ENCODE measurements at places on chromosomes 16 and 17. TPM values are rescaled to one million over a fixed set of nuclear protein-coding genes. Genes with fewer than 3 reads are reported as not detected.

NXN gene
- total RNA-seq = 0.24 TPM

C17orf113 gene
- total RNA-seq = 0.05 TPM

NPIPA3 gene
- total RNA-seq = 2.7 TPM

CHRNE gene
- total RNA-seq = 0.52 TPM

PDE6G gene
- total RNA-seq = 8.7 TPM

- peaks cover 10% of the 10 kb centered on the region for H3K27me3 ChIP-seq
- DNase-seq = no peak
- no peak overlapping the region for H3K4me3 ChIP-seq
- H3K4me1 ChIP-seq = peaks cover 24% of the 10 kb centered on the region
- peak overlapping the region; percentile 34 for H3K27ac ChIP-seq
- H3K36me3 ChIP-seq = peaks cover 3% of the 10 kb centered on the region
Observed at GRCh38 chr16:78098087-78098486, 1.4 kb upstream of the WWOX start.

GRCh38 chr16:53598511-53599275 is 95.7 kb upstream of the AKTIP start:
- H3K36me3 ChIP-seq = peaks cover 2% of the 10 kb centered on the region
- H3K4me3 ChIP-seq = no peak overlapping the region
- H3K4me1 ChIP-seq = no peaks in the 10 kb centered on the region
- no peak overlapping the region for H3K27ac ChIP-seq
- DNase-seq = no peak

- DNase-seq = no peak
- H3K27ac ChIP-seq = no peak overlapping the region
- no peaks in the 10 kb centered on the region for H3K27me3 ChIP-seq
- H3K4me3 ChIP-seq = no peak overlapping the region
- H3K36me3 ChIP-seq = no peaks in the 10 kb centered on the region
Observed at GRCh38 chr17:55763856-55764255, 13.0 kb downstream of the PCTP start.

DNA sequence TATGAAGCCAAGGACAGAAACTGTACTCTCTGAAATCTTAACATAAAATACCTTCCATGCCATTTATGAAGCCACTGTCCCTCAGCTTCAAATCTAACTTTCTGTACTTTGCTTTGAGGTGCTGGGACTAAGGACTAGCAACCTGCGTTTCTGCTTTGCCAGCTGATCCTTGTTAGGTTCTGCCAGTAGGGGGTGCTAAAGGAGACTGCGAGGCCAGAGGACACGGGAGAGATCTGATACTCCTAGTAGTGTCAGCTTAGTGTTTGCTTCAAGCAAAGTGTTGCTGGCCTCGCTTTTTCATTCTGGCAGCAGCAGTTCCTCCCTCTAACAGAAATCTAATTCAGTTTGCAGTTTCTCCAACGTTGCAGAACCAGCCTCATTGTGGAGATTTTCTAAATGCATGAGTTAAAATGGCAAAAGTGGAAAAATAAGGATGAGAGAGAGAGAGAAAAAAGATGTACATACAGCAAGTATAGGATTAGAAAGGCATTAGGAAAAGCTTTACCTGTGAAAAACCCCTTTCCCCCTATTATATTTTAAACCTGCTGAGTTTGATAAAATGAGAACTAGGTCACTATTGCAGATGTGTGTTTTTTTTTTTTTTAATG is 297.5 kb downstream of the CA10 start:
- H3K27me3 ChIP-seq = no peaks in the 10 kb centered on the region
- H3K4me3 ChIP-seq = no peak overlapping the region
- no peaks in the 10 kb centered on the region for H3K4me1 ChIP-seq
- DNase-seq = no peak
- no peaks in the 10 kb centered on the region for H3K36me3 ChIP-seq

DNA sequence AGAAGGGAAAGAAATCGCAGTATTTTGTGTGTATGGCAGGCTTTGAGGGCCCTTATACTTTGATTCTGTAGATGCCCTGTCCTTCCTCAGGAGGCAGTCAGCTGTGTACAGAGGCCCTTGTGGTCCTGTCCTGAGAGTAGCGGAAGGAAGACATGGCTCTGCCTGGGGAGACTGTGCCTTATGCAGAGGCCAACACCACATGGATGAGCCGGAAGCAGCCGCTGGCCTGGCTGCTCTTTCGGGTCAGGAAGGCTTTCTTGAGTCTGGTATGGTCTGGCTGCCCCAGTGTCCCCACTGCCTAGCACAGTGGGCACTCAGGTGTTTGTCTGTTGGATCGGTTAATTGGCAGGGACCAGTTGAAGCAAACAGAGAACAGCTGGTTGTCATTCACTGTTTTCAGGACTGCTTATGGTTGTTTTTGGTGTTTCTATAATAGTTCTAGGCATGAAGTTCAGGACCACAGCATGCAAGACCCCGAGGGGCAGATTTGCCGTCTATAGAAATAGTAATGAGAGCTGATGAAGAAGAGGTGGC is 12.4 kb downstream of the USP10 start:
- peaks cover 8% of the 10 kb centered on the region for H3K36me3 ChIP-seq
- H3K27me3 ChIP-seq = no peaks in the 10 kb centered on the region
- H3K27ac ChIP-seq = no peak overlapping the region
- H3K4me1 ChIP-seq = peaks cover 50% of the 10 kb centered on the region

DNA sequence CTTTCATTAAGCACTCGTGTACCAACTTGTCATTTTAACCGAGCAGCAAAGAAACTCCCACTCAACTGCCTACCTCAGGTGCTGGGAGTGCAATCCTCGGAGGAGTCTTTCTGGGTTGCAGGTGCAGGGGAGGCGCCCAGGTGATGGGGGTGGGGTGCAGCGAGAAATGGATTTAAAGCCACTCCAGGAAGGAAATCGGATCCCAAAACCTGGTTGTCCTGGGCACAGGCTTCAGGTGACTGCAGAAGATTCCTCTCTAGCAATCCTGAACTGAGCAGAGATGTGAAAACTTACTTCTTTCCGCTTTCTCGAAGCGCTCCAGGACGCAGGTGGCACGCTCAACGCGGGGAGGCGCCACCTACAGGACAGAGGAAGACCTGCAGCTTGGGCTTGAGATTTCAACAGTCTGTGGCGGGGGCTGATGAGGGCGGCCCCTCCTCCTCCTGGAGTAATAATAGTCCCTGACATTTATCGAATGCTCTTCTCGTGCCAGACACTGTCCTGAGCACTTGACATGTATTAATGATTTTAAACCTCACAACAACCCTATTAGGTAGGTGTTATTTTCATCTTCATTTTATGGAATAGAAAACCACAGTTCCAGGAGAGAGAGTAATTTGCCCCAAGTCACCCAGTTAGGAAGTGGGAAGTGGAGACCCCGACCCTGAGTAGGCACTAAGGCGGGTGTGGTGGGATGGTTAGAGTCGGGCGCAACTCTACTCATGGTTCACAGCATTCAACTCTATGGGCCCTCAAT is 27.2 kb upstream of the SKAP1 start:
- peak overlapping the region; percentile 11 for H3K27ac ChIP-seq
- H3K27me3 ChIP-seq = no peaks in the 10 kb centered on the region
- H3K36me3 ChIP-seq = peaks cover 4% of the 10 kb centered on the region
- DNase-seq = peak; percentile 69

DNA sequence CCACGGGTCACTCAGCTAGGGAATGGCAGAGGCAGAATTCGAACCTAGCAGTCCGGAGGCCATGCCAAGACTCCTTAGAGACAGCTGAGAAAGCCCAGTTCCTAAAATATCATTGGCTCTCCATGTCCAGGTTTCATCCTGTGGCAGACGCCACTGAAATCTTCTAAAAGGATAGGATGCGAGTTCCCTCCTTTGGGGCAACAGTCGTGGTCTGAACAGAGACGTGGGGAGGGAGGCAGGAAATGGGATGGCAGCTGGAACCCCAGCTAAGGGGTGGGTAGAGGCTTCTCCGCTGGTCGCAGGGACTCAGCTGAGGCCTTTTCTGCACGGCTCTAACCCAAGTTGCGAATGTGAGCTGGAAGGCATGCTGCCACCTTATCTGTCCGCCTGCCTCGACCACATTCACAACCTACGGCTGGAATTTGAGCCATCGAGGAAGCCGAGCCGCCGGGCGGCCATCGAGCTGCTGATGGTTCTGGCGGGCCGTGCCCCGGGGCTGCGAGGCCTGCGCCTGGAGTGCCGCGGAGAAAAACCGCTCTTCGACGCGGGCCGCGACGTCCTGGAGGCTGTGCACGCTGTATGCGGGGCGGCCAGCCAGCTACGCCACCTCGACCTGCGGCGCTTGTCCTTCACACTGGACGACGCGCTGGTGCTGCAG is 1.9 kb upstream of the HSF4 start:
- peaks cover 5% of the 10 kb centered on the region for H3K36me3 ChIP-seq
- H3K27ac ChIP-seq = peak overlapping the region; percentile 80
- no peak for DNase-seq
- H3K27me3 ChIP-seq = peaks cover 16% of the 10 kb centered on the region

DNA sequence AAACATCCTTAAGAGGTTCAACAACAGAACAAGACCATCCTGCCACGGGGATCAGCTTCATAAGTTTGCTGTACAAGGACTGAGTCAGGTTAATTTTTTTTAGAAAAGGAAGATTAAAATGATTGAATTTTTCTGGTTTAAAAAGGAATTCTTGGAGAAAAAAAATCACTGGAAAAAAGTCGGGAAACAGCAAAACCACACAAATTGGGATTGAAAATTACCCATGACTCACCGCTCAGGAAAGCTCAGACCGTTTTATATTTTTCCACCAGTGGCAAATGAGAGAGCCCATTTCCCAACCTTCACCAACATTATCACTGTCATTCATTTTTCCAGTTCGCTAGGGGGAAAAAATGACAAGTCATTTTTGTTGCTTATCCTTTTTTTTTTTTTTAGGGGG is 46.6 kb downstream of the MRM3 start:
- no peak for DNase-seq
- no peaks in the 10 kb centered on the region for H3K36me3 ChIP-seq
- no peak overlapping the region for H3K27ac ChIP-seq
- H3K4me3 ChIP-seq = no peak overlapping the region

DNA sequence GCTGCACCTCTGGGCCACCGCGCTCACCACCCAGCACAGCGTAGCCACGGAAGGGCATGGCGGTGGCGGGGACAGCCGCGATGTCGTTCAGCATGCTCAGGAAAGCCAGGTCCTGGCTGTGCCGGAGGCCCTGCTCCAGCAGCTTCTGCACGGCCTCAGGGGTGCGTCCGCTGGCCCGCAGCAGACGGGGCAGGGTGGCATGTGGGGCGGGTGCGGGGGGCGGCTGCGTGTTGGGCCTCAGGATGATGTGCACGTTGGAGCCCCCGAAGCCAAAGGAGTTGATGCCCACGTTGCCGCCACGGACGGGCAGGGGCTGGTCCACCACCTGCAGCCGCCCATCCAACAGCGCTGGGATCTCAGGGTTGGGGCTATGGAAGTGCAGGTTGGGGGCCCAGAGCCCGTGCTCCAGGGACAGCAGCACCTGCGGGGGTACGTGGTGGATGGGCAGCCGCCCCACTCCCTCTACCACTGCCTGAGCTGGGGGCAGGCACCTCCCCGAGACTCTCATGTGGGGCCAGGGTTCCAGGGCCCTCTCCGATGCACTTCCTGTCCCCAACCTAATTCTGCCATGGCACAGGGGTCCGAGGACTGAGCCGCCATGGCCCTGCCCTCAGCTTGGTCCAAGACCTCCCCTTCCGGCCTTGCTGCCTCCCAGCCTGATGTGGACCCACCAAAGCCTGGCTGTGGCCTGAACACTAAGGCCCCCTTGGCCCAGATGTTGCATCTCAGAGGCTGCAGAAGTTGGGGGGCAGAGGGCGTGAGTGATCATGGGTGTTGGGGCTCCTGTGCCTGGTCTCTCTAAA is 6.6 kb downstream of the FASN start:
- peaks cover 17% of the 10 kb centered on the region for H3K36me3 ChIP-seq
- H3K4me1 ChIP-seq = no peaks in the 10 kb centered on the region
- no peaks in the 10 kb centered on the region for H3K27me3 ChIP-seq
- no peak overlapping the region for H3K27ac ChIP-seq

- peaks cover 29% of the 10 kb centered on the region for H3K36me3 ChIP-seq
- peak overlapping the region; percentile 86 for H3K27ac ChIP-seq
- DNase-seq = peak; percentile 22
- peaks cover 28% of the 10 kb centered on the region for H3K4me1 ChIP-seq
- H3K27me3 ChIP-seq = peaks cover 5% of the 10 kb centered on the region
- H3K4me3 ChIP-seq = peak overlapping the region; percentile 94
Observed at GRCh38 chr17:32445074-32445415, 735 bp downstream of the PSMD11 start.

- no peak for DNase-seq
- H3K36me3 ChIP-seq = no peaks in the 10 kb centered on the region
- H3K4me3 ChIP-seq = no peak overlapping the region
- no peaks in the 10 kb centered on the region for H3K27me3 ChIP-seq
Observed at GRCh38 chr17:33874617-33875060, 380.4 kb upstream of the CCL2 start.

GRCh38 chr17:75404731-75405364 is 630 bp downstream of the GRB2 start:
- H3K36me3 ChIP-seq = peaks cover 12% of the 10 kb centered on the region
- H3K4me1 ChIP-seq = peaks cover 42% of the 10 kb centered on the region
- peak overlapping the region; percentile 97 for H3K27ac ChIP-seq
- peak overlapping the region; percentile 97 for H3K4me3 ChIP-seq
- DNase-seq = peak; percentile 35

DNA sequence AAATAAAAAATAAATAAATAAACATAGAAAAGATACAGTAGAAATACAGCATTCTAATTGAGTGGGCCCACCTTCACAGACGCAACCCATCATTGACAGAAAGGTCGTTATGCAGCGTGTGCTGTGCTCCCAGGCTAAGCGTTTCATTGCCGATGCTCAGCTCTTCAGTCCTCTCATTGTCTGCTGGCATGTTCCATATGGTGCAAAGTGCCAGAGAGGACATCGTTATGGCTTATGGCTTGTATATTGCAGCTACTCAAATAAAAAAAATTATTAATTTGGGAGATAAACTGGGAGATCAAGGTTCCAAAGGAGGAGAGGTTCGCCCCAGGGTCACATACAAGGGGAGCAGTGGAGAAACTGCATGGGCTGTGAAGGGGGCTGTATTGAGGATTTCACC is 11.3 kb upstream of the UBALD2 start:
- peaks cover 52% of the 10 kb centered on the region for H3K4me1 ChIP-seq
- H3K4me3 ChIP-seq = peak overlapping the region; percentile 10
- no peaks in the 10 kb centered on the region for H3K27me3 ChIP-seq

DNA sequence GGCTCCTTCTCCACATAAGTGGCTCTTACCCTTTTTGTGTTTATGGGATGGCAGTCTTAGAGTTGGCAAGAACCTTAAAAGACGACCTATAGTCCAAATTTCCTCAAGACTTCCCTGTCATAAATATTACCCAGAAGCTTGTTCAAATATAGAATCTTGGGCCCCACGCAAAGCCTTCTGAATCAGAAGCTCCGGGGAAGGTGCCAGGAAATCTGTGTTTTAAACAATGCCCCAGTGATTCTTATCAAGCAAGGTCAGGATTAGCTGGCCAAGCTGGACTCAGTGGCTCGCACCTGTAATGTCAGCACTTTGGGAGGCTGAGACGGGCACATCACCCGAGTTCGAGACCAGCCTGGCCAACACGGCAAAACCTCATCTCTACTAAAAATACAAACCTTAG is 85.7 kb downstream of the TIMM22 start:
- no peak overlapping the region for H3K4me3 ChIP-seq
- H3K27ac ChIP-seq = no peak overlapping the region
- H3K27me3 ChIP-seq = no peaks in the 10 kb centered on the region
- H3K36me3 ChIP-seq = peaks cover 9% of the 10 kb centered on the region

Data from activated T-helper 1 cell treated with anti-CD3 and anti-CD28 coated beads, Interleukin-12 subunit alpha, Interleukin-12 subunit beta, Interleukin-2, Interleukin-4 antibody, amounts not matched to agents 30 ng/mL and 10 ng/mL and 1 ng/mL, durations not matched to agents 14 hours and 24 hours and 36 hours (primary cell).